ENCODE measurements at places on chromosomes 2 and 18. TPM values are rescaled to one million over a fixed set of nuclear protein-coding genes. Genes with fewer than 3 reads are reported as not detected.
A peak's percentile ranks its signal among the peaks of the same experiment; 100 is the strongest.

GRCh38 chr2:166042356-166042755 lies 85.5 kb downstream of the SCN1A start:
- no peaks in the 10 kb centered on the region for H3K36me3 ChIP-seq
- no peak overlapping the region for H3K27ac ChIP-seq
- no peaks in the 10 kb centered on the region for H3K27me3 ChIP-seq
- H3K4me1 ChIP-seq = no peaks in the 10 kb centered on the region
- DNase-seq = no peak

- H3K27ac ChIP-seq = no peak overlapping the region
- H3K36me3 ChIP-seq = no peaks in the 10 kb centered on the region
- no peak for DNase-seq
- H3K27me3 ChIP-seq = no peaks in the 10 kb centered on the region
- H3K4me3 ChIP-seq = no peak overlapping the region
- H3K4me1 ChIP-seq = no peaks in the 10 kb centered on the region
Observed at GRCh38 chr18:52850031-52850560, 510.1 kb downstream of the DCC start.

DNA sequence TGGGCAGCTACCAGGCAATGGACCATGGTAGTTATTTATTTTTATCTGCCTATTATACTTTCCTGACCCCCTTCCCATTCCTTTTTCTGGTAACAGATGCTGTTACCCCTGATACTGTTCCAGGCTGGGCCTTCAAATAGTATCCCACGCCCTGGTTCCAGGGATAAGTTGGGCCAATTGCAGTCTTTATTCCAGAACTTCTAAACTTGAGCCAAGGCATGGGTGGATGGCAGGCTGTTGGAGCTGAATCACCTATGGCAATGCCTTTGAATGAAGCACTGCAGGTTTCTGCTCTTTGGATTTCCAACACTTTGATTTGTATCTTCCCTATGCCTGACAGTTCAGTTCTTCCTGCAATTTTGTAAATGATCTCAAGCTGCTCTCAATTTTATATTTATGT lies 99.2 kb upstream of the LHCGR start:
- H3K4me1 ChIP-seq = no peaks in the 10 kb centered on the region
- H3K27me3 ChIP-seq = no peaks in the 10 kb centered on the region
- H3K4me3 ChIP-seq = no peak overlapping the region

- no peak overlapping the region for H3K4me3 ChIP-seq
- no peak overlapping the region for H3K27ac ChIP-seq
- H3K4me1 ChIP-seq = no peaks in the 10 kb centered on the region
- H3K36me3 ChIP-seq = no peaks in the 10 kb centered on the region
Observed at GRCh38 chr18:77168811-77169311, 36.3 kb upstream of the MBP start.

DNA sequence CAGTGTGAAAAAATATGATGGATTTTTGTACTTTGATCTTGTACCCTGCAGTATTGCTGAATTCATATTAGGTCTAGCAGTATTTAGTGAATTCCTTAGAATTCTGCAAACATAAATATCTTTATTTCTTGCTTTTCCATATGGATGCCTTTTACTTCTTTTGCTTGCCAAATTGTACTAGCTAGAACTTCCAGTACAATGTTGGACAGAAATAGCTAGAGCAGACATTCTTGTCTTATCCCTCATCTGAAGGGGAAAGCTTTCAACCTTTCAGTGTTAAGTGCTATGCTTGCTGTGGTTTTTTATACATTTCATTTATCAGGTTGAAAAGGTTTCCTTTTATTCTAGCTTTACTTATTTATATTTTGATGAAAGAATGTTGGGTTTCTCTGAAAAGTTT lies 1321.9 kb upstream of the CHAC2 start:
- H3K27ac ChIP-seq = no peak overlapping the region
- no peaks in the 10 kb centered on the region for H3K36me3 ChIP-seq

DNA sequence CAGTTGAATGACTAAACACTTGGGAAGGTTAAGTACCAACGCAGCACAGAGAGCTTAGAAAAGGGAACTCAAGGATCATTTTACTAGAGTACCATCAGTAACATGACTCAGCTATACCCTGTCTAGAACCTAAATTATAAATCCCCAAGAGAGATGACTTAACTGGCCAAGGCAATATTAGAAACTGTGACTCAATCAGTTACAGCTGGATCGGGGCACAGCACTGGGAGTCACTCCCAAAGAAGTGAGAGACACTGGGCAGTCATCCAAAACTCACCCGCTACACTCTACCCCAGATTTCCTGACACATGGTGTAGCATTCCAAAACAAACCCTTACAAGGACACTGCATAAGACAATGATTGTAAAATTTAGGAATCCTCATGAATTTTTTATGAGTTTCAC lies 17.7 kb downstream of the IWS1 start:
- peak; percentile 83 for DNase-seq
- no peaks in the 10 kb centered on the region for H3K27me3 ChIP-seq
- H3K36me3 ChIP-seq = peaks cover 6% of the 10 kb centered on the region
- no peak overlapping the region for H3K27ac ChIP-seq

DNA sequence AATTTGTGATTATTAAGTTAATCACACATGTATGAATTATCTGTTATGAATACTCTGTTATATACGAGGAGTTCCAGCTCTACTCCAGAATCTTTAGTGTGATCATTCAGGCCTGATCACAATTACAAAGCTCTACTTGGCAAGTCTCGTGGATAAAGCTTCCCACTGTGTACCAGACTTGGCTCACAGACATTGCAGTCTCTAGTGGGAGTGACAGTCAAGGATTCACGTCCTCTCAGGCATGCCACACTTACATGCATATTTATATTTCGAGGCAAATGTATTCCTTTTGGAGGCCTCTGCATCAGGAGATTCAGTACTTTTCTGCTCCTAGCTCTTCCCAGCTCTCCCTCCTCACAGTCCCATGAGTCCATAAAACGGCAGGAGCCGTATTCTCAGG lies 403.4 kb upstream of the CDH7 start:
- no peak for DNase-seq
- no peaks in the 10 kb centered on the region for H3K27me3 ChIP-seq
- no peaks in the 10 kb centered on the region for H3K36me3 ChIP-seq
- no peak overlapping the region for H3K4me3 ChIP-seq
- no peaks in the 10 kb centered on the region for H3K4me1 ChIP-seq

- H3K27ac ChIP-seq = no peak overlapping the region
- no peak for DNase-seq
- H3K36me3 ChIP-seq = no peaks in the 10 kb centered on the region
- H3K27me3 ChIP-seq = no peaks in the 10 kb centered on the region
- no peak overlapping the region for H3K4me3 ChIP-seq
- no peaks in the 10 kb centered on the region for H3K4me1 ChIP-seq
Observed at GRCh38 chr18:48197819-48198218, 211.4 kb downstream of the ZBTB7C start.

- no peaks in the 10 kb centered on the region for H3K27me3 ChIP-seq
- DNase-seq = no peak
- H3K27ac ChIP-seq = peak overlapping the region; percentile 42
- H3K36me3 ChIP-seq = no peaks in the 10 kb centered on the region
Observed at GRCh38 chr2:36492216-36492945, 105.6 kb downstream of the FEZ2 start.

DNA sequence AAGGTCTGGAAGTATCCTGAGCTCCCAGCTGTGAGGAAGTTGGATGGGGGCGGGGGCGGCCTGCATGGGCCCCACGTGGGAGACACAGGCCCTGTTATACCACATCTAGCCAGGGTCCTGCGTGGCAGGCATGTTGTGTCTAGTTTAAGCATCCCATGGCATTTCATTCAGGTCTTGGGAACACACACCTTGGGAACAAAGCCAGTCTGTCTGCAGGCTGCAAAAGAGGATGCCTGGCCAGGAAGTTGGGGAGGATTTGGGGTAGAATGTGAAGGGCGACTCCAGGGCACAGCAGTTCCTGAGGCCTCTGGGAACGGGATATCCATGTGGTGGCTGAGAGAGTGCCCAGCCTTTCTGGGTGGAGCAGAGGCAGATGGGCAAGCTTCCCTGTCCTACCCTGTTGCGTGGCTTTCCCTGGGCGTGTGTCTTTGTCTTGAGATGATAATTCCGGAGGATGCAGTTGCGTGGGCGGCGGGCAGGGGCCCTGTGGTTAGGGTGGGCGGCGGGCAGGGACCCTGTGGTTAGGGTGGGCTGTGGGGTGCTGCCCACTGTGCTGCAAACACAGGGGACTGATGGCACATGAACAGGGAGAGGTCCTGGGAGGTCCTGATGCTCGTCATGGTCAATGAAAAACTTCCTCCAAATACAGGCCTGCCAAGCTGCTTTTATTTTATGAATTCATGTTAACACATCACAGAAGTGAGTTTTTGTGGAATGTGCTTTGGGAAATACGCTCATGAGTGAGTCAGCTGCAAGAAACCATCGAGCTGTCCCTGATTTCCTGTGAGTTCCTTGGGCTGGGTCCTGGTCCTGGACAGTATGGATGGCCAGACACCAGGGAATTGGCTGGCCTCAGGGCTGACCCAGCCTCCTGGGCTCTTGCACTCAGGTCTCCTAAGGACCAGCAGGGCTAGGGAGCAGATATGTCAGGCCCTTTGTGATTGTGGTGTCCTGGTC lies 90.0 kb upstream of the HS6ST1 start:
- H3K27me3 ChIP-seq = no peaks in the 10 kb centered on the region
- H3K36me3 ChIP-seq = no peaks in the 10 kb centered on the region
- no peak for DNase-seq

- H3K27ac ChIP-seq = no peak overlapping the region
- no peak for DNase-seq
- H3K36me3 ChIP-seq = no peaks in the 10 kb centered on the region
Observed at GRCh38 chr18:24015639-24016631, 1.4 kb downstream of the TTC39C start.

DNA sequence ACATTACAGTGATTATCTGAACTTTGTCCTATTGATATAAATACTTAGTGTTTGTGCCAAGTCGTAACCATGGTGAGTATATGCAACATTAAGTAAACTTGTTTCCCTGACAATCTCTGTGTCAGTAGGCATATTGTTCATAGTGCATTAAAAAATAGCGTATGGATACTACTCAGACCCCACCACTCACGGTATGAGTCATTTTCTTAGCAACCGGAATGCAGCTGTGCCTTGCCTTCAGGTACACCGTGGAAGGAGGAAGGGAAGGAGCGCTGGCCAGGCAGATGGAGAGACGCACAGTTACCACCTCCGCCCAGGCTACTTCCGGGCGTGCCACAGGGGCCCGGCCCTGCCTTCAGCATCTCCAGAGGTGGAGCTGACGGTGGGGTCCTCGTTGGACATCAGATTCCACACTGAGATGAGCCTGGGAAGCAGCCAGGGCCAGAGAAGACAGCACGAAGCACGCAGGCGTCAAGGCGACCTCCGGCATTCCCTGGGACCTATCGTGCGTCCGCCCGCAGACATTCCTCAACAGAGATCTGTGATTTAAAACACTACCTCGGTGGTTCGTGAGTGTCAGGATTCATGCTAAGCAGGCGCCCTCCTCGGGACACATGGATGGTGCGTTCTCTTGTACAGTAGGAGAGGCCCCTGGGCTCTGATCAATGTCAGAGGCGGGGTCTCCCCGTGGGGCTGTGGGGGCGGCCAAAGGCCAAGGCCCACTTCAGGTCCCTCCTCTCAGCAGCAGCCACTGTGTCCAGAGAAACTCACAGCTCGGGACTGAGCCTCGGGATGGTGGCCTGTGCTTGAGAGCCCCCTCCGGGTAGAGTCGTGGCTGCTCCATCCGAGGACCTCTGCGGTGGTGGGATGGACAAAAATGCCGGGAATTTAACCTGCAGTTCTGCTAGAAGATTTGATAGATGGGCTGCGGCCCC lies 82.2 kb upstream of the HDAC4 start:
- DNase-seq = no peak
- no peak overlapping the region for H3K4me3 ChIP-seq
- H3K27ac ChIP-seq = no peak overlapping the region
- no peaks in the 10 kb centered on the region for H3K36me3 ChIP-seq
- no peaks in the 10 kb centered on the region for H3K27me3 ChIP-seq

The MAB21L4 gene
- not detected for total RNA-seq

The PROKR1 gene
- total RNA-seq = not detected

The RAX gene
- total RNA-seq = not detected

The PDE6D gene
- 23.4 TPM for total RNA-seq

The IL36RN gene
- not detected for total RNA-seq

Data from aorta (tissue), 5 donors.